ENCODE measurements at places on chromosomes 7 and 10.

- DNase-seq, result no peak
Measured at GRCh38 chr7:77989981-77990566, 191.5 kb downstream of the PHTF2 start.

GRCh38 chr10:74991435-74991834, 120.0 kb upstream of the SAMD8 start:
- no peak for DNase-seq

GRCh38 chr7:158657189-158657746, 47.3 kb downstream of the NCAPG2 start:
- no peak for DNase-seq

DNA sequence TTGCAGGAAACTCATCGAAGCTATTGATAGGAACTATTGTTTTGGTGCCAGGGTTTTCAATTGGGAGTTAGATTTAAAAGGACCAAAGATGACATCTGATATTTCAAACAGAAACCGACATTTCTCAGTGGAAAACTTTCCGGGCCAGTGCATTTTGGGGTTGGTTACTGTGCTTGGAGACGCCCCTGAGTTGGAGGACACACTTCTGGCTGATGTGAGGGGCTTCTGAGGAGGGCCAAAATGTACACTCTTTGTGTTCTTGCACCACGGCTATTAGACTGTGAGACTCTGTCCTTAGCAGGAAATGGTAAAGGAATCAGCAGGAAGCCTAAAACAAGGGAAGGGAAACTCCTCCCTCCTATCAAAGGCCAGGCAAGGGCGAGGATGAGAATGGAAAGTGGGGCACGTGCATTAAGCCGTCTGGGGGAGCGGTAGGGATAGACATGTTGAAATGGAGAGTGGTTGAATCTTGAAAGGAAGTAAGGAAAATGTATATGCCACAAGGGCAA, 1.8 kb upstream of the SRGN start:
- no peak for DNase-seq

DNA sequence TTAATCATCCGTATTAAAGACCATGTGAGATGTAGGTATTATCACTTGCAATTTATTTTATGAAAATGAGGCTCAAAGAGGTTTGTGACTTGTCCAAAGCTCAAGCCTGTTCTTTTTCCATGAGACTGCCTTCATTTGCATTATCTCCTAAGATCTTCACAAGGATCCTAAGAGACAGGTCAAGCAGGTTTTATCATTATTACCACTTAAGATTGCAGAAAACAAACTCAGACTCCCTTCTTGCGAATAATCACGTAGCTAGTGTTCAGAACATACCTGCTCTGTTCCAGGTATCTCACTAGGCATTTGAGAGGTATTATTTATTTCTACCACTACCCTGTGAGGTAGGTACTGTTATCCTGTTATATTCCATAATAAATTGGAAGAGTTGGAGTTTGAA, 64.8 kb downstream of the ZNRF2 start:
- no peak for DNase-seq

DNA sequence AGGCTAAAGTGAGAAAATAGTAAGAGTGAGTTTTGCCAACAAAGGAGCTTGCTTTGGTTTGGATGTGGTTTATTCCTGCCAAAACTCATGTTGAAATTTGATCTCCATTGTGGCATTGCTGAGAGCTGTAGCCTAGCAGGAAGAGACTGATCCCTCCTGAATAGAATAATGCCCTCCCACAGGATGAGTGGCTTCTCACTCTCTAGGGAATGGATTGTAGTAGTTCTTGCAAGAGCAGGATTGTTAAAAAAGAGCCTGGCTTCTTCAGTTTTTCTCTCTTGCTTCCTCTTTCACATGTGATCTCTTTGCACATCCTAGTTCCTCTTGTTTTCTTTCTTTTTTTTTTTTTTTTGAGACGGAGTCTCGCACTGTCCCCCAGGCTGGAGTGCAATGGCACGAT, 34.4 kb downstream of the ASAH2 start:
- DNase-seq, result no peak

- DNase-seq, result no peak
Measured at GRCh38 chr10:119826771-119827170, 45.9 kb downstream of the MCMBP start.

- no peak for DNase-seq
Measured at GRCh38 chr7:138587485-138587884, 113.7 kb downstream of the SVOPL start.

DNA sequence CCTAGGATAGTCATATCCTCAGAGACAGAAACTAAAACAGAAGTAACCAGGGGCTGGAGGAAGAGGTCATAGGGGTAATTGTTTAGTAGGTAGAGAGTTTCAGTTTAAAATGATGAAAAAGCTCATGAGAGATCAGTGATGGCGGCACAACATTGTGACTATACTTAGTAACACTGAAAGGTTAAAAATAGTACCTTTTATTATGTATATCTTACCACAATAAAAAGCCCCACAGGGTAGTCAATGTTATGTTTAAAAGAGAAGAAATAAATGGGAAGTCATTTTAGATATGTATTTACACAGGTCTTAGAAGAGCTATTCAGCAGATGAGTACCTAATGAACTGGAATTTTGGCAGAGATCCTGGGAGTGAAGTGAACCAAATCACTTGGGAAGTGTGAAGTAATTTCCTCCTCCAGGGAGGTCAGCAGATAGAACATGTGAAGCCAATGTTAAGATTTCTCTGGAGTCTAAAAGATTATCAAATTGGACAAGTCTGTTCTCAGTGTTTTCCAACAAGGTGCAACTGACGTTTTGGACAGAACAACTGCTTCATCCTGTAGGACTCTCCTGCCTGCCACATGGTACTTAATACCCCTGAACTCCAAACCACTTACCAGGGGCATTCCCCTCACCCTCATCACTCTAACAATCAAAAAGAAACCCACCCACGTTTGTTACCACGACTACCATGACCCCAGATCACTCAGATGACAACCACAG, 6.4 kb downstream of the CDCA7L start:
- no peak for DNase-seq

GRCh38 chr7:35498416-35498815, 196.5 kb downstream of the HERPUD2 start:
- no peak for DNase-seq

GRCh38 chr10:128416231-128416630, 290.0 kb upstream of the MKI67 start:
- DNase-seq, result no peak

GRCh38 chr10:127149501-127150081, 46.8 kb downstream of the INSYN2A start:
- DNase-seq, result no peak

DNA sequence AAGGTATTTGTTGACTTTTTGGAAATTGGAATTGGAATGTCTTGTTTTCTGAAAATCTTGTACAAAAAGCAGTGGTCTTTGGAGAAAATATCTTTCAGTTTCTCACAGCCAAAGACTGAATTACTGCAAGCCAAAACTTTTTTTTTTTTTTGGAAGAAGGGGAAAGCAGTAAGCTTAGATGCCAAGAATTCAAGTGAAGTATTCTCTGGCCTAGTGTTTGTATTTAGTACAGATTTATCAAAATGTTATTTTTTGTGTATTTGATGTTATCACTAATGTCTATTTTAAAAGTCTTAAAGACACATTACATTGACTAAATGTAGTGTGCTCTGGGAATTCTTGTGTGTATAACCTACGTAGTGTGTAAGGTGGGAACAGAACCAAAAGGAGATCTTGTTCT, 6.2 kb downstream of the TET1 start:
- no peak for DNase-seq

GRCh38 chr10:1432161-1432560, 305.2 kb downstream of the ADARB2 start:
- no peak for DNase-seq

DNA sequence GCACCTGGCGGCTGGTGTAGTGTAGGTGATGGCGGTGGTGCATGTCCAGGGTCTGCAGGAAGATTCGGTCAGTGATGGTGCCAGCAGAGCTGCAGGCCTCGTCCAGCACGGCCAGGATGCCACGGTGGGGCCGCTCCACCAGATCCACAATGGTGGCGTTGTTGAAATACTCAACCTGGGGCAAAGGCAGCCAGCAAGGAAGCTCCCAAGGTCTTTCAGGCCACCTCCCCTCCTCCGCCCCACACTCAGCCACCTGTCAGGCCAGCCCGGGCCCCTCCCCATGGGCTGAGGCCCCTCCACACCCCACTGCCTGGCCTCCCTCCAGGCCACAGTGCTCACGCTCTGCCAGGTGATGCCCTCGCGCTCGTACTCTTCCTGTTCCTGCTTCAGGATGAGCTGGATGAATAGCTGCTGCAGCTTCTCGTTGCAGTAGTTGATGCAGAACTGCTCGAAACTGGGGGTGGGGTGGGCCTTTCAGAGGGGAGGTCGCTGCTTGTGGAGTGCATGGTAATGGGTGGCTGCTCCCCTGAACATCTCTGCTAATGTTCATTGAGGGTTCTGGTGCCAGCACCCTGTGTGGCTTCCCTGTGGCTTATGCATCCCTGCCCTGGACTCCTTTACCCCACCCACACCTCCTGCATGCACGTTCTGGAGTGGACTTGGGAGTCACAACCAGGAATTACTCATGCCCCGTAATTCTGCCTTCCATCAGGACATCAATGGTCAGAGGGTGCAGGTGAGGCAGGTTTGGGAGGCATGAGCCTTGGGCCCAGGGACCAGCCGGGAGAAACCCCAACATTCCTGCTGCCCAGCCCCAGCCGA, 8.9 kb downstream of the MYO1G start:
- no peak for DNase-seq

- DNase-seq, result no peak
Measured at GRCh38 chr10:131068760-131069159, 242.8 kb downstream of the TCERG1L start.

Measured in COR-L47 (cell line).